Activated CD4-positive, alpha-beta T cell treated with anti-CD3 and anti-CD28 coated beads, Interleukin-2, Interleukin-4, amounts not matched to agents 100 ng/mL and 50 ng/mL, durations not matched to agents 16 hours and 8 hours (primary cell): ENCODE measurements at places on chromosomes 2 and 18.
A peak's percentile ranks its signal among the peaks of the same experiment; 100 is the strongest.

DNA sequence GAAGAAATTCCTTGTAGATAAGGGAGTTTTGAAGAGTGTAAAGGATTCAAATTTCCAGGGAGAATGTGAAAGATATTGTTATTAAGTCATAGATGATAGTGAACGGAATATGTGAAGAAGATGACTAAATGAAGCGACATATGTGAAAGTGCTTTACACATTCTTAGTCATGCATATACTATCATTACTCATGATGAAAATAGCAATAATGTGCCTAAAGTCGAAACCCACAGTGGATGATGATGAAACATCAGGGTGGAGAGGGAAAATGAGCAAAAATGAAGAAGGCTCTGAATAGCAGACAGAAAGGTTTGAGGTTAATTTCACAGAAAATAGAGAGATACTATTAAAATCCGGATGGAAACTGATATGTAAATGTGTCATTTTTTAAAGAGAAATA is 1237.1 kb downstream of the LRP1B start:
- DNase-seq = peak; percentile 0

- no peak for DNase-seq
Observed at GRCh38 chr18:58847383-58848071, 17.1 kb upstream of the ZNF532 start.

- DNase-seq = no peak
Observed at GRCh38 chr2:153940511-153940910, 68.8 kb downstream of the GALNT13 start.

GRCh38 chr18:3213300-3214059 is 6.3 kb downstream of the MYOM1 start:
- peak; percentile 22 for DNase-seq

DNA sequence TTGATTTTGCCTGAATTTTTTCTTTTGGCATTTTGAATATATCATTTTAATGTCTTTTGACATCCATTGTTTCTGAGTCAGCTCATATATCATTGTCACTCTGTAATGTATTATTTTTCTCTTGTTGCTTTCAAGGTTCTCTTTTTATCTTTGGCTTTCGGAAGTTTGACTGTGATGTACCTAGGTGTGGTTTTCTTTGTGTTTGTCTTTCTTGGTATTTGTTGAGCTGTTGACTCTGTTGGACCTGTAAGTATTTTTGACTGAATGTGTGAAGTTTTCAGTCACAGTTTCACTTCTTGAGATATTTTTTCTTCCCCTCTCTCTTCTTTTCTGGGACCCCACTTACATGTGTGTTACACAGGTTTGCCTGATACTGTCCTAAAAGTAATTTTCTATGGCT is 24.9 kb upstream of the DRC1 start:
- no peak for DNase-seq

GRCh38 chr2:211944572-211944971 is 594.0 kb downstream of the ERBB4 start:
- no peak for DNase-seq

- DNase-seq = no peak
Observed at GRCh38 chr2:166449439-166449838, 44.6 kb downstream of the SCN7A start.

DNA sequence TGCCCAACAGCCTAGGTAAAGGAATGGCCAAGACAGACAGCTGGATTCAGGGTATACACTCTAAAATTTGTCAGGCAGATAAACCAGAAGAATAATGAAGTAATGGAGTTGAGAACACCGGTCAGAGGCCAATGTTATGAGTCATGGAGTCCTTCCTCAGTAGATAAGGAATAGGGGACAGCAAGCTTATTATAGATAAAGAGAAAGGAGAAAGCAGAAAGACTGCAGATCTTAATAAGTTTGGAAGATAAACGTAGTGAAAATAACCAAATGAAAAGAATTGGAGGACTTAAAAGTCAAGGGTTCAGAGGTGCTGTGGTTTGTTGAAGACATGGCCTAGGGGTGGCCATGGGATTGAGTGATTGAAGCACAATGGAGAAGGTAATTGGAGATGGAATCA is 63.5 kb upstream of the NFE2L2 start:
- DNase-seq = no peak

DNA sequence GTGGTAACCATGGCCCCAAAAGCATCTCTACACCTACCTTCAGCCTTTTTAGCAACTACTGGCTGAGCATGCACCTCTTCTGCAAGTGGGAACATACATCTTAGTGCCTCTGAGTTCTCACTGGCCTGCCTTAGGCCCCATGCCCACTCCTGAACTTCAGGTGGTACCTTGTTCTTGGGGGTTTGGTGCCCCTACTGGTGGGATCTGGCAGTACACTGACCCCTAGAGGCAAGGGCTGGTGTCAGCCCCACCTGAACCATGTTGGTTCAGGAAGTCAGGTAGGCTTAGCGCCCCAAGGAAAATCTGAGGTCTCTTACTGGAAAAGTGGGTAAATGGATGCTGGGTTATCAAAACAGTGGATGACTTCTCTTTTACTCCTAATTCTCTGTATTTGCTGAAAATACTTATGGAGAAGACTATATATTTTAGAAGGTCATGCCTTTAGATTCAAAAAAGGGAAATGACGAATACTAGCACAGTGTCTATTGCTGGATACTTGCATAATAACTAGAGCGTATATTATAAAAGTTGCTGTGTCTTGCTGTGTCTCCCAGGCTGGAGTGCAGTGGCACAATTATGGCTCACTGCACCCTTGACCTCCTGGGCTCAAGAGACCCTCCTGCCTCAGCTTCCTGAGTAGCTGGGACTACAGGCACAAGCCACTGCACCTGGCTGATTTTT is 84.6 kb downstream of the RAB31 start:
- peak; percentile 10 for DNase-seq

GRCh38 chr2:107362993-107363392 is 463.7 kb upstream of the RGPD4 start:
- DNase-seq = no peak

DNA sequence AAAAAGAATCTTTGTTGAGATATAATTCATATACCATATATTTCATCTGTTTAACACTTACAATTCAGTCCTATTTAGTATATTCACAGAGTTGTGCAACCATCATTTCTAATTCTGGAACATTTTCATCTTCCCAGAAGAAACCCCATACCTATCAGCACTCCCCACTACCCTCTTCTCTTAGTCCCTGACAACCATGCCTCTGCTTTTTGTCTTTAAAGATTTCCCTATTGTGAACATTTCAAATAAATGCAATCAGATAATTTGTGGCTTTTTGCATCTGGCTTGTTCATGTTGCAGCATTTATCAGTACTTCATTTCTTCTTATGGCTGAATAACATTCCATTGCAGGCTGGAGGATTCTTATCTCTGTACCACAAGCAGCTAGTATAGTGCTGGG is 305.9 kb upstream of the MEX3C start:
- no peak for DNase-seq
